Hepatic stellate cell (primary cell): ENCODE measurements at places on chromosomes 4 and X.
A peak's percentile ranks its signal among the peaks of the same experiment; 100 is the strongest.

GRCh38 chr4:158209825-158210807 lies at the start of gene TMEM144:
Gene TMEM144 (plus strand): TSS chr4:158210486. CDS start chr4:158212668, 2,182 bp downstream.
- DNase-seq = peak; percentile 77

- DNase-seq = peak; percentile 67
These were observed at the start of gene TRMT2B for GRCh38 chrX:101051549-101052302. Gene TRMT2B (minus strand): TSS chrX:101052111. CDS start chrX:101042289, 9,822 bp downstream.

DNA sequence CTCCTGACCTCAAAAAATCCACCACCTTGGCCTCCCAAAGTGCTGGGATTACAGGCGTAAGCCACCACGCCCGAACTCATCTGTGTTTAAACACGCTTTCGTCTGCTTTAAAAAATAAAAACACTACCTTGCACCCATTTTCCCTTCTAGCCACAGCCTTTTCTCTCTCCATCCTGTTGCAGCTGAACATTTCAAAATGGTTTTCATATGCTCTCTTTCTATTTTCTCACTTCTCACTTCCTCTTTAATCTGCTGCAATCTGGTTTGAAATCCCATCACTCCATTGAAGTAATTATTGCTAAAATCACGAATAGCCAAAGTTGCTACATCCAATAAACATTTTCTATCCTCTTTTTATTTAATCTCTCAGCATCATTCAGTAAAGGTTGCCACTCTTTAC lies 70.0 kb downstream of the DCHS2 start:
- DNase-seq = no peak

DNA sequence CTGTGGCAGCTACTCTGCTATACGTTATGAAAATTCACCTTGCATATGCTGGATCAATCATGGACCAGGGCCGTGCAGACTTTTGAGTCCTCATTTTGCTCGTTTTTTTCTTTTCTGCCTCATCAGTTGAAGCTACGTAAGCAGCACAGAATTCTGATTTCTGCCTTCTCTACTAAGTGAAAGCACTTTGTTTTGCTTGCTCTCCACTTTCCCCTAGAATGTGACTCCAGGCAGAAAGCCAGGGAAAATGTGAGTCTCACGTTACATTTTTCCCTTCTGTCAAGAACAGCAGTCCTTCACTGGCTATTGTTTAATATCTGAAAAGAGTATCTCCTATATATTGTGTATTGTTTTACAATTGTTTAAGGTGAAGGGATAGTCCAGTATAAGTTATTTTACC lies 1840.1 kb downstream of the PCDH7 start:
- DNase-seq = no peak

DNA sequence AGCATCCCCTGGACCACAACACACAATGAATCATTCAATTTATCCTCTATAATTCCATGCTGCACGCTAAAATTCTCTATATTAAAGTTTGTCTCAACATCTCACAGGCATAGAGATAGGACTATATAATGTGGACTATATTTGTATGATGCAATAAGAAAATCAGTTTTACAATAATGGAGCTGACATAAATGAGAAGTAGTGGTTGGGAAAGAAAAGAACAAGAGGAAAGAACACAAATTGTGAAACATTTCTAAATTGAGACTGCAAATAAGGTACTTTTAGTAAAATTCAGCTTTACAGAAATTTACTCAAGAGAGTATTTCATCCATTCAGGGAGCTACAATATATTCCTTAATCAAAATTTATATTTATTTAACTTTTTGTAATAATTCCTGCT lies 120.4 kb downstream of the ARAP2 start:
- no peak for DNase-seq

DNA sequence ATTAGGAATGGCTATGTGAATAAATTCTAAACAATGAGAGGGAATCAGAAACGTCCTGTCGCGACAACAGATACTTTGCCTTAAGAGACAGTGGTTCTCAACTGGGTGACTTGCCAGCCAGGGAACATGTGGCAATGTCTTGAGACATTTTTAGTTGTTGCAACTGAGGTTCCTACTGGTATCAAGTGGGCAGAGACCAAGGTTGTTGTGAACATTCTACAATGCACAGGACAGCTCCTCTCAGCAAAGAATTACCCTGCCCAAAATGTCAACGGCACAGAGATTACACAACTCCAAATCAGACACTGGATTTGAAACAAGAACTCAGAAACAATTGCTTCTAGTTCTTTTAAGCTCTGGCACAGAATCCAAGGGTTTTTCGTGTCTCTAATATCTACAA lies 128.6 kb downstream of the ARHGAP6 start:
- no peak for DNase-seq

DNA sequence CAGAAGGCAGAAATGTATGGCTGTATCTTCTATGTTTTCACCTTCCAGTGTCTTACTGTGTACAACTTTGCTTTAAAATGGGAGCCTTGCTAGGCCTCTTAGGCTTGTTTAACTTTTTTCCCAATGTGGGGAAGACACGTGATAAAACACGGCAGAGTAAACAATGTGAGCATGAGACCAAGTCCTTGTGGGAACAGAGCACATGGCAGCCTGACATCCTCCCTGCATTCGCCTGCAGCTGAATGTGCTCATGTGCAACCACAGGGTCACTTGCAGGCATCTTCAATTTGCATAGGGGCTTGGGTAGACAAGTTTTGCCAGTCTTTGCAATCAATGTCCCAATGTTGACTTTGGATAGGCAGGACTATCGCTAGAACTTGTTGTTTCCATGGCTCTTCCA lies 91.8 kb downstream of the CCNG2 start:
- no peak for DNase-seq

- DNase-seq = no peak
These were observed 190.6 kb downstream of the NSUN7 start for GRCh38 chr4:40940317-40940741.

DNA sequence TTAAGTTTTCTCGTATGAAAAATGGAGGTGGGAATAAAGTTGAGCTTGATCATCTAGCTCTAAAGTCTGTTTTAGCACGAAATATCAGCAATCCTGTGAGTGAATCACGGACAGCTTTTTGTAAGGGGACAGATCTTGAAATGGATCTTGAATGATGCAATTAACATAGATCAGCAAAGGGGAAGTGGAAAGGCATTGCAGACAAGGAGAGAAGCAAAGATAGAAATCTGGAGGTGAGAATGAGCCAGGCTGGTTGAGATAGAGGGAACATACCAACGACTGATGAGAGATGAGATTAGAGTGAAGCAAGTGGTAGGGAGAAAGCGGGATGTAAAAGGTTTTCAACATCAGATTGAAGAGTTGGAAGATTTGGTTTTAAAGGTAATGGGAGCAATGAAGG lies 4.6 kb upstream of the DGKK start:
- no peak for DNase-seq

- no peak for DNase-seq
These were observed 84.8 kb downstream of the AFAP1 start for GRCh38 chr4:7854697-7855370.

DNA sequence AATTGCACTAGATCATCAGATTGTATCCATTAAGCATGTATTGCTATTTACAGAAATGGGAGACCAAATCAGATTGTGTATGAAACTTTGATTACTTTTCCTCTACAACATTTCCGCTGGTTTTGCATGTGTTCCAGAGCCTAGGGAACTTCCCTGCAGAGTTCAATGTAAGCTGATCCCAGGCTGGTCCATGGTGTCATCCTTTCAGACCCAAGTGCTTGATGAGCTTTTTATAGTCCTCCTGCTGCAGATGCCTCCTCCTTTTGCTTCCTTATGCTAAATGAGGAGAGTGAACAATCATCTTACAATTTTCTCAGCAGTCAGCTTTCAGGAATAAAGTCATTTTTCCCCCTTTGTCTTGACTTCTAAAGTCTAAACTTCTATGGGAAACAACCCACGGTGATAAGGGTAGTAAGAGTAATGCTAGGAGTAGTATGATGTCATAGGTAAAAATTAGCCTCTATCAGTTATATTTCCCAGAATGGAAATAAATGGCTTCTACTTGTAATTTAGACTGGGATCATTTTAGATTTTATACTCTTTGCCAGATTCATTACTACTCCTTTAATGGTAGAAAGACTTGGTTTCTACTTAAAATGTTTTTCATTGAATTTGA lies 55.1 kb upstream of the SLC4A4 start:
- DNase-seq = no peak

DNA sequence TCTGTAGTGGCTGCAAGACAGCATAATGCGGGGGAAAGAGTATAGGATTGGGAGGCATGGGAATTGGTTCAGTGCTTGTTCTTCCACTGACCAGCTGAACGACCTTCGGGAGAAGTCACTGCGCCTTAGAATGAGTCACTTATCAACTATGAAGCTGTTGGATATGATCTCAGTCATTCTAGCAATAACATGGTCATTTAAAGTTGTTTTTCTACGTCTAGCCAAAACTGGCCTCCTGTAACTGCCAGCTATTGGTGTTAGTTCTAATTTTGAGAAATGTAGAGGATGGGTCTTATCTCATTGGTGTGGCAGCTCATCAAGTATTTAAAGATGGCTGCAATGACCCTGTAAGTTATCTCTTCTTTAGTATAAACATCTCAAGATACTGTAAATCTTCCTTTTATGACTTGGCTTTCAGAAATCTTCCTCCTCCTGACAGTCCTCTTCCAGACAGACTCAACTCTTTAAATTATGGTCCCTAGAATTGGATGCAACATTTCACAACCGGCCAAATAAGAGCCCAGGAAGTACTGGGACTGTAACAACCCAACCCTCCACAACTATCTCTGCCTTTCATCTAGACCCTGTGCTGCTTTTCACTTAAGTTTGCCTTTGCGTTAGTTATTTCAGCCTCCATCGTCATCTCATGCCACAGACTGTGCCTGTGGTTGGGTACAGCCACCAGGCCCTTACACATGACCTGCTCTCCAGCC lies 243.3 kb downstream of the CBR4 start:
- peak; percentile 68 for DNase-seq

GRCh38 chrX:78326401-78326800 lies 1.0 kb downstream of the CYSLTR1 start:
- DNase-seq = no peak

- DNase-seq = no peak
These were observed 75.2 kb downstream of the CORIN start for GRCh38 chr4:47762376-47763266.

- no peak for DNase-seq
These were observed 30.0 kb upstream of the SMIM10L2A start for GRCh38 chrX:135391734-135392133.
